ENCODE measurements at places on chromosomes 1 and 21.

- DNase-seq: no peak
Measured at GRCh38 chr1:117371441-117372151, 4.3 kb downstream of the MAN1A2 start.

DNA sequence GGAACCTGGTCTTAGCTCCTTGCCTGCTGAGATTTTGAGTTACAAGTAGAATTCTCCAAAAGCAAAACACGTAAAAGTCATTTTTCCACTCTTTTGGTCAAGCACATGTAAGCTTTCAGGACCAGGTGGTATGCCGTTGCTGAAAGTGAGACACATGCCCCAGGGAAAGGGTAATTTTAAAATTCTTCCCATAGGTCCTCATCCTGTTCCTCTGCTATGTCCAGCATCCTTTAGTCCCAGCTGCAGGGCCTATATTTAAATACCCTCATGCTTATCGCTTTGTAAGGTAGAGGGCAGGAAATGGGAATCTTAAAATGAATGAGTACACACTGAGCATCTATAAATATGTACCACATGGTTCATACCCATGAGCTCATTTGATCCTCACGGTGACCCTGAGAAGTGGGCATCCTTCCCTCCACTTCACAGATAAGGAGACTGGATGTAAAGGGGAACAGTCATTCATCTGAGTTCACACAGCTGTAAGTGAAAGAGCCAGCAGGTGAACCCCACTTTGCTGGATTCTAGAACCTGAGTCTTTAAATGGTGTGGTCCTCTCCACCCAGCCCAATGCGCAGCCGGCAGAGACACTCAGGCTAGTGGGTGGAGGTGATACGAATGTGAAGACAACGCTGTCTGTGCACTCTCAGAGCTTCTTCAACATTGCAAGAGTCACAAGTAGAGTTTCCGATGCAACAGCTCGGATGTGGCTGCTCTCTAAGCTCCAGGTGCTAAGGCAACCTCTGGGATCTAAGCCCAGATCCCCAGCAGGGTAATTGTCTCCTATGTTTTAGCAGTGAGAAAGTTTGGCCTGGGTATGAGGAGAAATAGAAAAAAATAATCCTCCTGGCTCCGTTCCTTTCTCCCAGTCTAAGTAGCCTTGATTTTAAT is 163.5 kb downstream of the PLXNA2 start:
- DNase-seq: no peak

DNA sequence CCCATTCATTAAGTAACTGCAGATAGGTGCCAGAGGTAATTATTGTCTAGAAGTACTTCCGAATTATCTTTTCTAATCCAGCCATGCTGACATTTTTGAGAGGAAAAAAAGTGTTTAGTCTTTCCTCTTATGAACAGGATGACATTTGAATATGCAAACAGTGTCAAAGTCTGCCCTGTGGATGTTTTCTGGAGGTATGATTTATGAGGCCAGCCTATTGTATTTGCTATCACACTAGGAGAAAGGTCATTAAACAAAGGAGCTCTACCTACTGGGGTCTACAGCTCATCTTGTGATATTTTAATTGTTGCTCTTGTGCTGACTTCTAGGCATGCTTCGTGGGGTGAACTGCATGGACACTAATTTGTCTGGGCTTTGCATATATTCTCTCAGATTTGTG is 559.7 kb upstream of the CAMK1G start:
- DNase-seq: no peak

DNA sequence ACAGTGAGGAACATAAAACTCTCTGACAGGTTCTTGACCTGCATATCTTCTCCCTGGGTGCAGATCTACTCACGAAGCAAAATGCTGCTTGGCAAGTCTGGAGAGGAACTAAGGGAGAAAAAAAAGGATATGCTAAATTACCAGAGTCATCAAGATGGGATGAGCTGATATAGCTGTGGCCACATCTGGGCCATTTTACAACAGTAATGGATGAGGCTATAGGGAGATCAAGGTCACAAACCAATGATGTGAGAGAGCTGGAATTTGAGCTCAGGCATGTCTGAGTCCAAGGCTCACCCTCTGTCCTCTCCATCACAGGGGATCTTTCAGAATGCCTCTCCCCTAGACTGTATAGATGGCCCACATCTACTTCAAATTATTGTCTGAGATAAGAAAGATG is 26.2 kb downstream of the ZMYND12 start:
- DNase-seq: no peak

DNA sequence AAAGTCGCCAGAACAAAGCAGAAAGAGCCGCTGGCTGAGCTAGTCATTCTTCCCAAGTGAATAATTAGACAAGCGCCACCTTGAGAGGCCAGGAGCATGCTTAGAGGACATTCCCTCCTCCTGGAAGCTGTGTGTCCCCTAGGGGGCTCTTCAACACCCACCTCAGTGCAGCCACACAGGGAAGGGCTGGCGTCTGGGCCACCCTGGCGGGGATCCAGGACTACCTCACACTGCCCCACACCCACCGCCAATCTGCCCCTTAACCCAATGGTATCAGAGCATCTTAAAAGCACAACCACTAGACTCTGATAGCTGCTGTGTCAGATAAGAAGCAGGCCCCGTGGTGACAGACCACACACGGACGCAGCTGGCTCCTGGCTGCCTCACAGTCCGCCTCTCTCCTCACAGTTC is 24.9 kb downstream of the SETD4 start:
- DNase-seq: no peak

DNA sequence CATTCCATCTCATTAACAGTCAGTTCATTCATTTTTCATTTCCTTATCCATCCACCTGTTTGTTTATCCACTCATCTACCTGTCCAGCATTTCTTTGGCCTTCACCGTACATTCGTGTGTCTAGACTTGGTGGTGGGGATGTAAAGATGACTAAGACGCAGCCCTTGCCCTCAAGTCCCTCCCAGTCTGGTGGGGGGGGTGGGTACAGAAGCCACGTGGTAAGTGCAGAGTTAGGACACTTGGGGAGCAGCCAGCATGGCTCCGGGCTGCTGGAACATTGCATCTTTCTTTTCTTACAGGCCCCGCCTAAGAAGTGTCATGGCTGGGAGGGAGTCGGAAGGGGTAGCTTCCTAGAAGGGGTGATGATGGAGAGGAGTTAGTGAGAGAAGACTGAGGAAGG is 17.2 kb downstream of the KIF26B start:
- no peak for DNase-seq

- no peak for DNase-seq
Measured at GRCh38 chr1:211876851-211877590, 46.5 kb upstream of the LPGAT1 start.

DNA sequence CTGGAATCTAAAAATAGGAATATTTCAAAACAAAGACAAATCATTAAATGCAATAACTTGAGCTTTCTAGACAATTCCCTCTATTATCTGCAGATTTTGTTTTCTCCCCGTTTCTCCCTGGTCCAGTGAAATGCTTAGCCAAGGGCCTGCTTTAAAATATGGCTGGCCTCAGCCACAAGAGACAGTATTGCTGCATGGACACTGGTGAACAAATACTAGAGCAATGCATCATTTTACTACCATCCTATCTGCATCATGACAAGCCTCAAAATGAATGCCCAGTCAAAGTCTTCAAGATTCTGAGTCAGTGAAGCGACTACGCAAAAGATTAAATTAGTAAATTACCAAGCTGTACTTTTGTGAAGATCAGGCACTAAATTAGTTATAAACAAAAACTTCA is 80.5 kb downstream of the ENAH start:
- DNase-seq: no peak

GRCh38 chr1:1112237-1112985 is 3.5 kb downstream of the C1orf159 start:
- DNase-seq: no peak

- no peak for DNase-seq
Measured at GRCh38 chr1:158208586-158209116, 28.0 kb downstream of the CD1D start.

- DNase-seq: no peak
Measured at GRCh38 chr1:64312431-64312830, 109.0 kb downstream of the UBE2U start.

GRCh38 chr1:61078618-61079295 is 3.6 kb upstream of the NFIA start:
- no peak for DNase-seq

GRCh38 chr1:14945132-14946010 is 208.2 kb upstream of the TMEM51 start:
- DNase-seq: no peak

- DNase-seq: no peak
Measured at GRCh38 chr1:206714331-206715058, 29.8 kb downstream of the MAPKAPK2 start.

- DNase-seq: peak; percentile 40
Measured at GRCh38 chr1:229271448-229272159, 693 bp downstream of the RAB4A start.

- DNase-seq: no peak
Measured at GRCh38 chr1:82125119-82125518, 324.4 kb downstream of the ADGRL2 start.

GRCh38 chr1:208251911-208252835 is 8.0 kb upstream of the PLXNA2 start:
- no peak for DNase-seq

- no peak for DNase-seq
Measured at GRCh38 chr1:94562519-94563260, 21.1 kb upstream of the F3 start.

- DNase-seq: peak; percentile 39
Measured at GRCh38 chr1:197910120-197910991, 6.8 kb upstream of the LHX9 start.

DNA sequence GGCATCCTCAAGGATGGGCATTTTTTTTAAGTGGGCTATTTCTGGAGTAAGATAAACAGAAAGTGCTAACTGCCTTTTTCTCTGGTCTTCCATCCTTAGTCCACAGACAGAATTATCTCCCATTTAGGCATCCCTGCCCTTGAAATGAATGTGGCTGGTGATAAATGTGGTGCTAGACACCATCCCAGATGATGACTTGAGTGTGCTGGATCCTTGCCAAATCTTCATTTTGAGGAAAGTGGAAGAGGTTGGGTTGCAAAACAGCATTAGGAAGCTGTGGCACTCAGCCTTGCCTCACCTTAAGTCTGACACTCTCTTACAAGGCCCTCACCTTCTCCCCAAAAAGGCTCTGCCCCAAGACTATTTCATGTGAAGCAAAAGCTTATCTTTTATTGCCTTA is 19.2 kb downstream of the MAB21L3 start:
- no peak for DNase-seq

DNA sequence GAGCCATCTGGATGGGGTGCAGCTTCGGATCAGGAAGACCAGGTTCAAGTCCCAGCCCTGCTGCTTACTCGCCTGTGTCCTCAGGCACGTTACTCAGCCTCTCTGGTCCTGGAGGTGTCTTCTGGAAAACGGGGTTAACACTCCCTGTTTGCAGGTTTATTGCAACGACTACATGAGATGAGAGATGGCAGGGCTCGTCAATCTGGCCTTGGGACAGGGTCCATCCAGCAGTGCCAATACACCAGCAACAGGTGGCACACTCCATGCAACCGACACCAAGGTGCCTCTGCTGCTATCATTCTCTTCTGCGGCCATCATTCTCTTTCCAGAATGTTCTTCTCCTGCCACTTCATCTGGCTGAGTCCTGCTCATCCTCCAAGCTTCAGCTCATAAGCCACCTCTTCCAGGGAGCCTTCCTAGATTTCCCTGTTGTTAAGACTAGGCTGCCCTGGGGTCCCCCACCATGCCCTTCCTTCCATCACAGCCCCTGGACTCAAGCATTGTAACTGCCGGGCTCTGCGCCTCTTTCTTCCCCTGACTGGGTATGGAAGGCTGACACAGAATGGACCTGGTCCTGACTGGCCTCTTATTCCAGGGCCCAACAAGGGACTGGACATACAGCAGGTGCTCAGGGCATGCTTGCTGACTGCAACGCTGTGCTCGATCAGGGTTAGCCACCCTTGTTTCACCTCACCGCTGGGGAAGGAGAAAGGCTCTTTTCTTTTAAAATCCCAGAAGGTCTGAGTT is 87.4 kb downstream of the DMRTB1 start:
- peak; percentile 2 for DNase-seq

GRCh38 chr1:23577056-23578004 is 18.0 kb upstream of the ID3 start:
- DNase-seq: peak; percentile 73

DNA sequence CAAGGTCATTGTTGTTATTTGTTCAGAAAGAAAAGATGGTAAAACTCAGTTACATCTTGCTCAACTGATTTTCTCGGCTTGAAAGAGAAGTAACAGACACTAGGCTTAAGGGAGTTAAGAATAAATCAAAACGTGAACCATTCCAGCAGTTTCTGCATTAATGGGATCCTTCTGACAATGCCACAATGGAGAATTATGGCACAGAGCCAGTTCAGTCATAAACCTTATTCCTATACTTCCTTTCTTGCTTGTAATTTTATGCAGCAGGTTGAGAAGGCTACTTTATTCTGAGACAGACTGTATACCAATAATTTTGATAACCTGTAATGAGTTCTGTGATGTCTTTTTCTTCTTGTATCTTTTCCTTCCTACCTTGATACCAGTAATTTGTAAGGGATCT is 167.0 kb downstream of the C1orf21 start:
- DNase-seq: no peak

- no peak for DNase-seq
Measured at GRCh38 chr21:39849014-39849655, 18.1 kb upstream of the PCP4 start.

GRCh38 chr1:67524143-67525052 is 94.2 kb upstream of the SERBP1 start:
- no peak for DNase-seq

GRCh38 chr1:29991025-29991424 is 732.4 kb downstream of the MATN1 start:
- DNase-seq: no peak

DNA sequence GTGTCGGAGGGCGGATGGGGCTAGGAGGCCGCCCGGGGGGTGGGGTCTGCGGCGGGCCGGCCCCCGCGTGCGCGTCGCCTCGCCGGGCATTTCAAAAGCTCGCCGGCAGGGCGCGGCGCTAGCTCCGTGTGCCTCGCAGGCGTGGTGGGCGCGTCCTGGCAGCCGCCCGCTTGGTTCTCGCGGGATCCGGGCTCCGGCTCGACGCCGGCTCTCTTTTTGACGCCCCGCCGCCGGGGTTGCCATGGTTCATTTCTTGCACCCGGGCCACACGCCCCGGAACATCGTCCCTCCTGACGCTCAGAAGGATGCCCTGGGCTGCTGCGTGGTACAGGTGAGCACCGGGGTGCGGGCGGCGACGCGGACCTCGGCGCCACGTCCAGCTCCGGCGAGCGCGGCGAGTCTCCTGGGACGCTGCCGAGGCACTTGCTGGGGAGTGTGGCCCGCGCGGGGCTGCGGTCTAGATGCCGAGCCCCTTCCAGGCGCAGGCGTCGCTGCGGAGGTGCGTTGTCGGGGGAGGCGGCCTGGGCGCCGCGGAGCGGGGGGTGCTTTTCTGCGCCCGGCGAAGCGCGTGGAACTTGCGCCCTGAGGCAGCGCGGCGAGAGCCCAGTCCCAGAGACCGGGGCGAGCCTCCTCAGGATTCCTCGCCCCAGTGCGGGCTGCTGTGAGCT is at the start of gene ZYG11A:
TSS of gene ZYG11A (plus strand) at position 118 of the 668 bp plus-strand sequence. CDS start at position 242, 124 bp downstream.
- peak; percentile 89 for DNase-seq

- DNase-seq: no peak
Measured at GRCh38 chr1:224107282-224107625, 6.7 kb upstream of the FBXO28 start.

GRCh38 chr1:11735854-11736745 is at the start of gene AGTRAP:
AGTRAP (plus strand) TSS chr1:11736136; CDS start chr1:11736209, 73 bp downstream.
- DNase-seq: peak; percentile 95
